ENCODE measurements at places on chromosomes 7 and 10.

DNA sequence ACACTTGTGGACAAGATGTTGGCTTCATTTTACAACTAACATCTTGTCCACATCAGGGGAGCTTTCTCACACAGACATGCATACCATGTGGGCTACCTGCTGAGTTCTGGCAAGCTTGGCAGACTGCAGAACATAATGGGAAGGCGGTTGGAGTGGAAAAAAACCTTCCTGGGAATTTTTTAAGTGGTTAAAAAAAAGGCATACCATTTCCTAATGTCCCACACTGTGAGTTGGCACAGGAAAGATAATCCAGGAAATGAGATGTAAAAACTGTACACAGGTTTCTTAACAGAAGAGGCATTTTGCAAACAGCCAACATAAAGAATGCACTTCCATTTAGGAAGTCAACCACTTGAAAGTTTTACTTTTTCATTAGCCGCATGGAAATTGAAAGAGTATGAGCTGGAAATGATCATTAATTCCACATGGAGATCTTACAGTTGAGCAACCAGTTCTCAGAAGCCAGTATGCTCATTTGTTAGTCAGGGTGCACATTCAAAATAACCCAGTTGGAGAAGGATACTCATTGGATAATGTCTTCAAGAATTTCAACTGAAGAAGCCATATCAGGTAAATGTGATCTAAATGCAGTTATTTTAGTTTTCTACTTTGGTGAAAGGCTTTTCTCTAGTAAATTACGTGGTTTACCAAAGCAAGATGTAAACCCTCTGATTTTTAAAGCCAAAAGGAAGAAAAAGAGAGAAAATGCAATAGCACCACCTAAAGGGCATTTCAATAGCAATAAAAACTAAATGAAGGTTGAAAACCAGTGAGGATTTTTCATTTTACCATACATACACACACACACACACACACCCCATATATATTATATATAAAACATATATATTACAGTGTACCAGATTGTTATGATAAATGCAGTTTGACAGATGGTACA is 194.0 kb downstream of the TAX1BP1 start:
- DNase-seq = peak; percentile 25

GRCh38 chr7:148572067-148572522 is 18.5 kb upstream of the C7orf33 start:
- no peak for DNase-seq

GRCh38 chr10:28640551-28640950 is 36.8 kb upstream of the BAMBI start:
- DNase-seq = no peak

DNA sequence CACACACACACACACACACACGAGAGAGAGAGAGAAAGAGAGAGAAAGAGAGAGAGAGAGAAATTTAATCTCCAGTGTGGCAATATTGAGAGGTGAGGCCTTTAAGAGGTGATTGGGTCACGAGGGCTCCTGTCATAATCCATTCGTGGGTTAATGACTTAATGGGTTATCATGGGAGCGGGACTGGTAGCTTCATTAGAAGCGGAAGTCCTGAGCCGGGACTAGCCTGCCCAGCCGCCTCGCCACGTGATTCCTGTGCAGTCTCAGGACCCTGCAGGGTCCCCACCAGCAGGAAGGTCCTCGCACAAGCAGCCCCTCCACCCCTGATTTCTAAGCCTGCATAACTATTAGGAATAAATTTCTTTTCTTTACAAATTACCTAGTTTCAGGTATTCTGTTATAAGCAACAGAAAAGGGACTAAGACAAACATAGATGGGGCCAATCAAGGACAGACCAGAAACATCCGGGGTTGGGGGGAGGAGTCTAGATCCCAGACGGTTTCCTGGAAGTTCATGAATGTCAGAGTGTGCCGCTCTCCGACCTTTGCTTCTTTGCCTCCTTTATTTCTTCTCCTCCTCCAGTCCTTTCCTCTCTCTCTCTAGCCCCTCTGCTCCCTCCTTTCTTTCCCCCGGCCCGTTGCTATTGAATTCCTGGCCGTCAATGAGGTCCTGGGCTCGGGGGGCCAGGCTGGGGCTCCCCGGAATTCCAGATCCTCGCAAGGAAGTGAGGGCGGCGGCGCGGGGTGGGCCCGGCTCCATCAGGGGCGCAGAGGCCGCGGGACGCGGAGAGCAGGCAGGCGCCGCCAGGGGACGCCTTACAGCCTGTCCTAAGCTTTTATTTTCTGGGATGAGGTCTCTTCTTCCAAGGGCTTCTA is 146.8 kb downstream of the CYP26A1 start:
- no peak for DNase-seq

DNA sequence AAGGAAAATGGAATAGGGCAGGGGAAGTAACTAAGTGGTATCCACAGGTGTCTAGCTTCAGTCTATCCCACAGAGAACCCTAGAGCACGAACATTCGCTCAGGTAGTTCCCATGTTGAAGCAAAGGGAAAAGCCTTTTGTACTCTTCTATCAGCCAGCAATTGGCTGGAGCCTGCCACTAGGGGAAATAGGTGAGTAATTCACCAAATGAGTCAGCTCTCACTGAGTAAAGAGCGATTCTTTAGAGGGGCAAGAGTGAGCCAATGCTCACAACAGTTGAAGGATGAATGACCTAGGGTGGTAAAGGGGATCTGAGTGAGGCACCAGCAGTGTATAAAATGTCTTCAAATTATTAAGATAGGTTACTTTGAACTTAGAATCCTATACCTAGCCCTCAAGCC is 94.1 kb upstream of the ZNF800 start:
- peak; percentile 1 for DNase-seq

GRCh38 chr10:3738855-3739350 is 46.1 kb downstream of the KLF6 start:
- DNase-seq = no peak

- DNase-seq = no peak
Observed at GRCh38 chr7:140525743-140526142, 46.4 kb upstream of the MKRN1 start.

DNA sequence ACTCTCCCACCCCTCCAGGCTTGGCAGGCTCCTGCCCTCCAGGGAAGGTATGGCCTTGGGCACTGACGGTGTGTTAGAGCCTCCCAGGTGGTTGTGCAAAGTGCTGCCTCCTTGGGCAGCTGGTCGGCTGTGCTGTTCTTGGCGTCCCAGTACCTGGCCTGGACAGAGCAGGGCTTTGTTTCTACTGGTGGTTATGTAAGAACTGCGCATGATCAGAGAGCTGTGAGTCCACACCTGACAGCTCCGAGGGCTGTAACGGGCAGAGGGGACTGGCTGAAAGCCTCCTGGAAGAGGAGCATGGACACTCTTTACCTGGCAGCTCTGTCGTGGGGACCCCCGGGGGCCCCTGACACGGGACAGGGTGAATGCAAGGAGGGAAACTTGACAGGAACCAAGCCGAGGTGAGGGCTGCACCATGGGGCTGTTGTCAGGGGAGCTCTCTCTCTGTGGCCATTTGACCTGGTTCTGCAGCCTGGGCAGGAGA is 3.1 kb upstream of the SFRP5 start:
- no peak for DNase-seq

DNA sequence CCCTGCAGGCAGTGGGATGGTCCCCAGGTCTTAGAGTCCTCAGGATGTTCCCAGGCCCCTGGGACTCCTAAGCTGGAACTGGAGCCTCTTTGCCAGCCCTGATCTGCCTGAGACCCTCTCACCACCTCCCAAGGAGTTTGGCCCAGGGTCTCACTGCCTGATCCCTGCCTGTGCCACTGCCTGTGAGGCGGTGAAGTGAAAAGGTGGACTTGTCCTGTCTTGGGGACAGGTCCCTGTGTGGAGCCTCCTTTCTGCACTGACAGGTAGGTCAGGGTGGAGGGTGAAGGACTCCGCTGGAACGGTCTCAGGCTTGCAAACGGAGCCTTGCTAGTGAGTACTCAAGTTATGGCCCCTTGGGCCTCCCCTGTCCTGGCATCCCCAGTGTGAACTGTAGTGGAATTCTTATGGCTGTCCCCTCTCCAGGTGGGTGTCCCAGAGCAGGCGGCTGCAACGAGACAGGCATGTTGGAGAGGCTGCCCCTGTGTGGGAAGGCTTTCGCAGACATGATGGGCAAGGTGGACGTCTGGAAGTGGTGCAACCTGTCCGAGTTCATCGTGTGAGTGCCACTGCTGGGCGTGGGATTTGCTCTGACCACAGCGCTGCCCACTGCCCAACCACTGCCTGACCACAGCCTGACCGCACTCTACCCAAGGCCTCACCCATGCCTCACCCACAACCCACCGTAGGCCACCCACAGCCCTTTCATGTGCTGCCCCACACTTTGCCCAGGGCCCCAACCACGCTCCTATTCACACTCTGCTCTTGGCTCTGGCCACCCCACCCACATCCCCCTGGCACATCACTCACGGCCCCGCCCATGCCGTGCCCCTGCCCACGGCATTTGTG is 19.5 kb downstream of the RAMP3 start:
- DNase-seq = no peak

DNA sequence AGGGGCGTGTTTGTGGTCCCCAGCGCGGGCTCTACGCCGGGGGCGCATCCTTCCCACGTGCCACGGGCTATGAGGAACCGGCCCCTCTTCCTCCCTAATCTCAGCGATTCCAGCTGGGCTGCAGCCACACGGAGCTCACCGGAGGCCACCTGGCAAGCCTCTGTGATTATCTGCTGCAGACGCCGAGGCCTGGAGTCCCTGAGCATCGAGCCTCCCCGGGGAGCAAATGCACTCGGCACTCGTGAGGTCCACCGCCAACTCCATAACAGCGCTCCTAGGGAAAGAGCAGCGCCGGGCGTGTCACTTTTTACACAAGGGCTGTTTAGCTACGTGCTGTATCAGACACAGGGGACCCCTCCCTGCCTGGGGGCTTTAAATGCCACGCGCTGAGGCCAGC is 101.2 kb downstream of the DYNC2I1 start:
- no peak for DNase-seq

- no peak for DNase-seq
Observed at GRCh38 chr7:78055001-78055573, 256.5 kb downstream of the PHTF2 start.

DNA sequence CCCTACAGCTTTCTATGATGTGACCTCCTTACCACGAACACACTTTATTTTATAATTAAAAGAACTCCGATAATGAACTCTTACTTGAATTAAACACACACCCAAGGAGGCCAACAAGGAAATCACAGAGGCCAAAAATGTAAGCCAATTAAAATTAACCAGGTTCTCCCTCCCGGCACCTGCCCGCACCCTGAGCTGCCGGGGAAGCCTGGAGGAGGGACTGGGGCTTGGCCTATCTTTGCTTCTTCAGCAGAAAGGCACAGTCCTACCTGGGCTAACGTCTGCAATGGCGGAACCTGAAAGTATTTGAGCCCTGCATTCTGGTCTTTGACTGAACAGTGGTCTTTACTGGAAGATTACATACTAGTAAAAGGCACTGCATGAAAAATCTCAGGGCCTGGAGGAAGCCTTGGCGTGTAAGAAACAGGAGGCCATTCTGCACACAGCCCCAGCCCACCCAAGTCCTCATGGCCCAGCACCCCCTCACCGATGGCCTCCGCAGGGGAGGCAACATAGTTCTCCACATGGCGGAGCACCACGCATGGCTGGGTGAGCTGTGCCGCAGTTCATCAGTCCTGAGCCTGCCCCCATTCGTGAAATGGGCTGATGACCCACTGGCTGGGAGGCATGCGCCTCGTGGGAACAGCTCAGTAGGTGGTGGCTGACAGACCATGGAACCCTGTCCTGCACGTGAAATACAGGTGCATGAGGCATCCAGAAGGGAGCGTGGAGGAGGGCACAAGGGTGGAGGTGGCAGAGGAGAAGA is 173.8 kb downstream of the PARD3 start:
- no peak for DNase-seq

DNA sequence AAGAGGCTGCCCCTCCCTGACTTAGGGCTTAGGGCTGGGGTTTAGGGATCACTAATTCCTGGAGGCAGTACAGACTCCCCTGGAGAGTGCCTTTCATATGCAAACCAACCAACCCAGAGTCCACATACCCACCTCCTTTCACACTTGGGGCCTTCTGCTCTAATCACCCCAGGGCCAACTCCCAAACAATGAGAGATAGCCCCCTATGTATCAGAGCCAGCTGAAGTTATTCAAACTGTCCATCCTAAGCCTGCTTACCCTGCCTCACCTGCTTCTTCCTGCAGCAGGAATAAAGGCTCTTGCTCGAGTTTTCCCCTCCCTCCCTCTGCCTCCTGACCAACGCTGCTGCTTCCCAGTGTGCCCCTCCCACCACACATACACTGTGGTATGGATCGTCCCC is 51.8 kb upstream of the SLC35G1 start:
- DNase-seq = no peak

- DNase-seq = peak; percentile 67
Observed at GRCh38 chr10:96618653-96619052, 31.8 kb upstream of the TM9SF3 start.

DNA sequence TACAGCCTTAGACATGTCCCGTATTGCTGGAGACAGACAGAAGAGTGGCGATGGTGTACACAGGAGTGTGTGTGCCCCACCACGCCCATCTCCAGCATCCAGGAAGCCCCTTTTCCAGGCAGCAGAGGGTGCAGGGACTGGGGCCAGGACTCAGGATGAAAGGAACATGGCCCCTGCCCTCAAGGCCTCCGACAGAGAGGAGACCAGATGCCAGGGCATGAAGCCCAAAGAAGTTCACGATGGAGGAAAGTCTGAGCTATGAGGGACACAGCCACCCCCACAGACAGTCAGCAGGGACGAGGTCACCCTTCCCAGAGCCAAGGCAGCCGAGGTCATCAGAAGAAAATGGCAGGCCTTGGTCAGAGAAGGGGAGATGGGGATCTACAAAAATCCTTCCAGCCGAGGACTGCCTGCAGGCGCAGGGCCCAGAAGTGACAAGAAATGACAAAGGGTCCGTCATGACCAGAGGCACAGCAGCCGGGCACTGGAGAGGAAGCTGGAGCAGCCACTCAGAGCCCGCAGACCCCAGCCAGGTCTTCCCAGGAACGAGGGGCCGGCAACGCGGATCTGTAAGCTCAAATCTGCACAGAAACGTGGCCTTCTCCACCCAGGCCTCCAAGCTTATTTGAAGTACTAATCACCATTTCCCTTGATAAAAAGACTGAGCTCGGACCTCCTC is 78.7 kb upstream of the PPP2R2D start:
- no peak for DNase-seq

DNA sequence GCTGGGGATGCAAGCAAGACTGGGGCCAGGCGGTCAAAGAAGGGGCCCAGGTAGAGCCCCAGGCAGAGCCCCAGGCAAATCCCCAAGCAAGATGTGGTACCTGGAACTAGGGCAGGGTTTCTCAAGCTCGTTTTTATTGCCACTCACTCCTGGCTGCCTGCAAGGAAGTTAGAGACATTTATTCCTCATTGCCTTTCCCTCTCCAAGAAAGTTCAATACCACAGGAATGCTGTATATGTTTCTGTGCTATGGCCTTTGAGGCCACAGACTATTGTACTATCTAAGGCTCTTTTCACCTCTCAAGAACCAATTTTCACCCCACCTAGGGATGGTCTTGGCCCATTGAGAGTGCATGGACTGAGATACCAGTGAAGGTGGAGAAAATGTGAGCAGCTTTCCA is 71.3 kb downstream of the TACC2 start:
- DNase-seq = no peak

- peak; percentile 47 for DNase-seq
Observed at GRCh38 chr10:74329873-74330272, 178.9 kb downstream of the ADK start.

DNA sequence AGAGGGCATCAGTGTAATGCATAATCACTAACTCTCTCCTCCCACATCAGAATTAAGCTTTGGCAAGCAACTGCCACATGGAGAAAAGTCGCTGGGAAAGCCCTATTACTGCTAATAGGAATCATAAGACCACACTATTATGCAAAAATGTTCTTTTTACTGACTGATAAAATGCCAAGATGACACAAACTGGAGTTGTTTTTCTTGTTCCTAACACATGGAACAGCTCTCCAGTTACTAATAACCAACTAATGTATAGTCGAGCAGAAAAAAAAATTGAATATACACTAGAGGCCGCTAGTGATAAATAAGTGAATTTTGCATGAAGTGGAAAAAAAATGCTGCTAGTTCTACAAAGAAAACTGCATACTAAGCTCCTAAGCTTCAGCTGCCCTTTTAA is 165.6 kb downstream of the TPK1 start:
- peak; percentile 45 for DNase-seq
